ENCODE measurements at places on chromosomes 2 and 18.
A peak's percentile ranks its signal among the peaks of the same experiment; 100 is the strongest.

DNA sequence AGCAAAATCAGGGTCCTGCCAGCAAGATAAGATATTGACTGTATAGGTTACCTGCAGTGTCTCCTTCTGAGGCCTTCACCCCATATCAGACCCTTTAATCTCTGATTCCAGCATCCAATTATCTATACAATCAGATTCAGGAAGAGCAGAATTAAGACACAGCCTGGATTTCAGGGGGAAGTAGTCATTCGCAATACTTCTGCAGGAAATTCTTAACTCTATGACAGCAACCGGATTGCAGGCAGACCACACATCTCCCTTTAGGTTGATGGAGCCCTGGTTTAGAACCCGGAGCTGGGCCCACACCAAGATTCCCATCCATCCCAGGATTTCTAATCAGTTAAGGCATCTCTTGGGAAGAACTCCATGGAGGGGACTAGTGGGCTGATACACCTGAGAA lies 9.5 kb downstream of the ARL4C start:
- DNase-seq = no peak

- DNase-seq = no peak
Observed at GRCh38 chr18:55501982-55502710, 85.8 kb downstream of the TCF4 start.

- DNase-seq = no peak
Observed at GRCh38 chr2:46269544-46270273, 27.5 kb upstream of the EPAS1 start.

- no peak for DNase-seq
Observed at GRCh38 chr18:43671431-43671830, 394.1 kb upstream of the SYT4 start.

- peak; percentile 16 for DNase-seq
Observed at GRCh38 chr2:121925466-121925865, 170.0 kb downstream of the TSN start.

- no peak for DNase-seq
Observed at GRCh38 chr2:65605058-65605742, 172.8 kb upstream of the SPRED2 start.

DNA sequence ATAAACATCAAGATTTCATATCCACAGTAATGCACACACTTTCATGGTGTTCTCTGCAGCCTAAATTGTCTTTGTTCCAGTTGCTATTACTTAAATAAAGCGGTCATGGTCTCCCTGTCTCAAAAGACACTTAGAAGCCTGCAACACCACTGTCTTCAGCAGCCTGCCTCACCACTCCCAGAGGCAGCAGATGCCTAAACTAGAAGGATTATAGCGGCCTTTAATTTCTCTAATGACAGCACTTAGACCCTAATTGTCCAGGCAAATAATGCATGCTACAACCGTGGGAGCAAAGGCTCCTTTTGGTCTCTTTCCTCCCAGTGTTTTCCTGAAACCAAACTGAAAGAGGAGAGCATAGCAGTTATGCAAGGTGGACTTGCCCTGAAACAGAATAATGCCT lies 248.8 kb upstream of the SLC39A10 start:
- DNase-seq = no peak

DNA sequence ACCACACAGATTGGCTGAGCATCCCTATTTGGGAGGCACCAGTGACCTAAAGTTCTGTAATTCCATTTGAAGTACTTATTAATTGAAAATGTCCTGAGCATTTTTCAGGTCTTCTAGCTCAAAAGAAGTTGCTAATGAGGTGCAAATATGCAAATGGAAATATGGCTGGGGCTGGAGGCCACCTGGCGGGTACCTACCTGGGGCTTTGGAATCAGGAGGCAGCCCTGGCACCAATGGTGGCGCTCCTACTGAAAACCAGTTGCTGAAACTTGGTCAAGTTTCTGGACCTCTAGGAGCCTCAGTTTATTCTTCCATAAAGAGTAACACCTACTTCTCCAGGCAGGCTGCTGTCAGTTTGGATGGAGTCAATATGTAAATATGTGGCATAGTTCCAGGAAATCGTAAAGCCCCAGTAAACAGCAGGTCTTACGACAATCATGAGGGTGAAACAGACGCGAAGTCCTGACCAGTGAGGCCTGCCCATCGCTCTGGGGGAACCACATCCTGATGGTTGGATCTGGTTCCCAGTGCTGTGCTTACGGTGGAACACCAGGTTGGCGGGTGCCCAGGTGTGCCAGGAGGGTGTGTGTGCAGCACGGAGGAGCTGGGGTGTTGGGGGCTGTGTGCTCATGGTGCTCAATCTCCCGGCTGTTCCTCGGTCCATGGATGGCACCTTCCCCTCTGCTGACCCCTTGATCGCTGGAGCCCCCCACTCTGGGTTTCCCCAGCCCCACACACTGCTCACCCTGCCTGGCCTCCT lies 186.1 kb downstream of the TWIST2 start:
- DNase-seq = no peak

DNA sequence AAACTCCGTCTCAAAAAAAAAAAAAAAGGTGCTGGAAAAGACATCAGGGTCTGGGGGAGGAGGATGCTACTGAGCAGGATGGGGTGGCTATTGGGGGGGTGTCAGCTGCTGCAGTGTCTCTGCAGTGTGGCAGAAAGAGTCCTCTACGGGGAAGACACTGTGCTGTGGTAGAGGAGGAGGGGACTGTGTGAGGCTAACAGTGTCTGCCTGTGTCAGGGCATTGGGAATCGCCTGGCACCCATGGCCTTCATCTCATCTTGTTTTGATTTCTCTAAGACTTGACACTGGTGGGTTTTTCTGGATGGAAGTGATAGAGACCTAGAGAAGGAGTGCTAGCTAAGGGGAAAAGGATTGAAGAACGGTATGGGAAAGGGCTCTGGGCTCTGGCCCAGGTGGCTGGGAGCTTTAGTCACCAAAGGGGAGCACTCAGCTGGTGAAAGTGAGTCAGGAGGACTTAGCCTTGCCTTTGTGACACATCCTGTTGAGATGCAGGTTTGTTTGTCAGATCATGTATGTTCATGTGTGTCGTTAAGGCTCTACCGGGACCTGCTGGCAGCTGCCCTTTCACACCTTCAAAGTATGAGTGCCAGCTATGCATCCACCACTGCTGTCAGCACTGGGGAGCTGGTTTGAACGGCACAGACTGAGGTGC lies 58.0 kb downstream of the FARP2 start:
- no peak for DNase-seq

GRCh38 chr18:51639541-51639940 lies 442.1 kb upstream of the MEX3C start:
- DNase-seq = no peak

DNA sequence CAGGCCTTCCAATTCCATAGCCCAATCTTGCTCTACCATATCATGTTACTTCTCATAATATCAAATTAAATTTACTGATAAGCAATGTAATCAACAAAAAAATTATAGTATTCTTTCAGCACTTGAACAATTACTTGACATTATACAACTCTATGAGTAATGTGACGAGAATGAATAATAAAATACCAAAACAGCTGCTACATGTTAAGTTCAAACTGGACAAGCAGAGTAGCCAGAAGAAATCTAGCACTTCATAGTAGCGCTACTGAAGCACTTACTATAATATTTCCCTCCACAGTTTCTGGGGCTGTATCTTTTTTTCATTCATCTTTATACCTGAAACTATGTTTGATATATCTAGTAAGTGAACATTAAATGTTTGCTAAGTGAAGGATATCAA lies 14.9 kb downstream of the PPP3R1 start:
- DNase-seq = no peak

DNA sequence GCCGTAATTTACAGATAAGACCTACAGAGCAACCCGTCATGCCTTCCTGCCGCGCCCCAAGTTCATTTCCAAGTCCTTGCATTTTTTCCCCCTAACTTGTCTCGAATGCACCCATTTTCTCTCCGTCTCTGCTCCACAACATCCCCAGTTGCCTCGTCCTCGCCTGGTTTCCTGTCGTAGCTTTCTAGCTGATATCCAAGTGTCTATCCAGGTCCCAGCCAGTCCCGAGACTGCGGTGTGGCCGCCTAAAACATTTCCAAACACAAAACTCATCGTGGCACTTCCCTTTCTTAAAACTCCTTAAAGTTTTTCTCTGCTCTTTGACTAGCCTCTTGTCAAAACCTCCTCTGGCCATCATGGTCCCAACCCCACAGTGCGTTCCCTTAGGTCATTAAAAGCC lies 1.2 kb upstream of the BARD1 start:
- DNase-seq = no peak

GRCh38 chr2:56705713-56706112 lies 521.9 kb downstream of the CCDC85A start:
- DNase-seq = no peak

GRCh38 chr2:71684226-71685072 lies 231.1 kb downstream of the DYSF start:
- no peak for DNase-seq

DNA sequence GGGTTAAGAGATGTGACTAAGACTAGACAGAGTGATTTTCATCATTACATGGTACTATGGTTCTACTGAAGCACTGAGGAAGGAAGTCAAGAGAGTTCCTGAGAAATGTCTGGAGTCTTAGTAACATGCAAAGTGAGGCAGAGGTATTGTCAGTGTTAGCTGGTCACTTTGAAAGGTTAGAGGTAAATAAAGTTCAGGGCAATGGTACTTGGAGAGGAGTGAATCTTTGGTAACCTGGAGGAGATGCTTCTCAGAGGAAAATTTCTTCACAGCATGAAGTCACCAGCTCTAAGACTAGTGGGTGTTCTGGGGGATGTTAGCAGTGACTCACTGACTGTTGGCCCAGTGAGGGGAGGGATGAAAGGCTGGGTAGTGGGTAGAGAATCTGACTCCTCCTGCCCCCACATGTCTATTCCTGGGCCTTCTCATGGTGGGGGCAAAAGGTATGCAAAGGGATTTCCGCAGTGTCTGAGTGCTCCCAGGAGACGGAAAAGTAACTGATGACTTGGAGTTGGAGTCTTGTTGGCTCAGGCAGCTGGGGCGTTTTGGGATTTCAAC lies 23.3 kb upstream of the IL1RN start:
- DNase-seq = no peak

GRCh38 chr18:3456686-3457069 lies 6.7 kb downstream of the TGIF1 start:
- DNase-seq = no peak

- DNase-seq = peak; percentile 56
Observed at GRCh38 chr2:142880279-142880678, 2.8 kb downstream of the KYNU start.

DNA sequence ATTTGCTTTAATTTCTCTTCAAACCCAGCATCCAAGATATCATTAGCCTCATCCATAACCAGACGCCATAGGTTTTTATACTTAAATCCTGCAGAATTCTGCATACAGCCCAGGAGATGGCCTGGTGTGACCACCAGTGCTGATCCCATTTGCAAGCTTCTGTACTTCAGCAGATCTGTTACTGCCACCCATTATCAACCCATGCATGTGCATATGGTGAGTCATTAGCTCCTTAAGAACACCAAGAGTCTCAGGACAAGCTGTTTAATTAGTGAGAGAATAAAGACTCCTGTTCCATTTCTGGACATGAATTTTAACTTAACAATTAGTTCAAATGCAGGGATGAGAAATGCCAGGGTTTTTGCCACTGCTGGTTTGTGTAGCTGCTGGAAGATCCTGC lies 110.7 kb upstream of the TANK start:
- DNase-seq = no peak

GRCh38 chr2:12009323-12009905 lies 263.0 kb downstream of the LPIN1 start:
- no peak for DNase-seq

Measured in HS-5 (cell line).